ENCODE measurements at places on chromosomes 5 and 9.
A peak's percentile ranks its signal among the peaks of the same experiment; 100 is the strongest.

- DNase-seq, result no peak
These were observed 26.8 kb downstream of the AMBP start for GRCh38 chr9:114051281-114051680.

GRCh38 chr5:78649211-78649695 lies 681 bp upstream of the LHFPL2 start:
- DNase-seq, result peak; percentile 53

DNA sequence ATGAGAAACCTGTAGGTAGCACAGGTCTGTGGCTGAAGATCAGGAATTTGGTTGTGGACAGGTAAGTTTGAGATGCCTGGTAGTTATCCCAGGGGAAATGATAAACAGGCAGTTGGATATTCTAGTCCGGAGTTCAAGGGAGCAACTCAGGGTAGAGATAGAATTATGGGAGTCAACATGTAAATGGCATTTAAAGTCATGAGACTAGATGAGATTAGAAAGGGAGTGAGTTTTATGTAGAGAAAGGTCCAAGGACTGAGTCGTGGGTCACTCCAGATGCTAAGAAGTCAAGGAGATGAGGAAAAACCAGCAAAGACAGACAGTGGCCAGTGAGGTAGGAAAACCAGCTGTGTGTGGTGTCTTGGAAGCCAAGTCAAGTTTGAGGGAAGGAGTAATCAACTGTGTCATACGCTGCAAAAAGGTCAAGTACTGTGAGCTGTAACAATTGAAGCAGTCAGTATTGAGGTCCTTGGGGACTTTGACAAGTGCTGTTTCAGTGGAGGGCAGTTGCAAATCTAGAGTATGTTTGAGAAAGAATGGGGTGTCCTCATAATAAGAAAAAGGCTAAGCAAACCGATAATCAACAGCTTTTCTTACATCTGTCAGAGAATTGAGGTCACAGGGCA lies 18.2 kb downstream of the GNPDA1 start:
- DNase-seq, result no peak

DNA sequence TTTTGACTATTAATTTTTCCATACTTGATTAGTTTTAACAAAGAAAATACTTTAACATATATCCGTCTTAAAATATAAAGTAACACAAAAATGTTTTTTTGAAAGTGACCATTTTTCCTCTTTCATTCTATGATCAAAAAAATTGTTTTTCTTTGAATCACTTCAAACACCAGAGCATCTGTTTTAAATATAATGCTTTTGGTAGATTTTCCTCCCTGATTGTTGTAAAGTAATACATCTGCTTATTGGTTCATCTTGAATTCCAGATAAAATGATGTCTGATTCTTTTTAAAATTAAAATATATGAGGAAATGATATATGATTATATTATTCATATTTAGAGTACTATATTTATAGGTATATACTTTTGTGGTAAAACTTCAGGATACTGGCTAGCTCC lies 76.2 kb upstream of the LPAR1 start:
- DNase-seq, result no peak

DNA sequence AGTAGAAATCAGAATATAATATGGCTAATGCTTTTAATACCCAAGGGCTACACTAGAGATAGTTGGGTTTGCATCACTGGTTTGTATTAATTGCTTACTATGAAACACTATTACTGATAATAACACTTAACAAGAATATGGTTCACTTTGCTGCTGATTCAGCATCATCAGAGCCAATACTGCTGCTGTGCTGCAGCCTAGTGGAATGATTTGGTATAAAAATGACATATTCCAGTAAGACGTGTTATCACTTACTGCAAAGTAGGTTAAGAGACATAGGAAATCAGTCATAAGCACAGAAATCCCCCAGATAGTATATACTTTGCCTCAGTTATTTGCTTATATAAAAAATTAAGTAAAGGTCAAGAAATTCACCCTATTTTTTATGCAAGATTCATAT lies 2.8 kb downstream of the CDH10 start:
- DNase-seq, result no peak

- no peak for DNase-seq
These were observed 84.6 kb downstream of the USP20 start for GRCh38 chr9:129919841-129920240.

Measured in left hindlimb (tissue), 1 donor.